Breast epithelium (tissue), 4 donors: ENCODE measurements at places on chromosomes 16 and 17.

GRCh38 chr17:20966870-20967269 lies 75.9 kb downstream of the USP22 start:
- DNase-seq: no peak

DNA sequence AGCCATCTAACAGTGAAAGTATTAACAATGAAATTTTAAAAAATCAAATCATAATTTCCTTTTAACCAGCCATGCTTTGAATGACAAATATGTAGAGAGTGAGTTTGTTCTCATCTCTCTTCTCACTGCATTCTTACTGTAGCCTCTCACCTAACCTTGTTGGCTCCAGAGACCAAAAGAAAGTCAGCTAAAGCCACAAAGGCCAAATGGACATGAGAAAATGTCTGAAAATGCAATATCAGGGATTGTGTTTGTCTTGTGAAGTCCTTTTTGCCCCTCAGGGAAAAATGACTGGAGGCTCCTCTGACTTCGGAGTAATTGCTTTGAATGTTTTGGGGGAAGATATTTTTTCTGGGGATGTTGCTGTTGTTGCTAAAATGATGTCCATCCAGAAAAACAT lies 166.3 kb downstream of the SLC39A11 start:
- DNase-seq: no peak

GRCh38 chr16:76287466-76287865 lies 10.3 kb downstream of the CNTNAP4 start:
- DNase-seq: no peak

DNA sequence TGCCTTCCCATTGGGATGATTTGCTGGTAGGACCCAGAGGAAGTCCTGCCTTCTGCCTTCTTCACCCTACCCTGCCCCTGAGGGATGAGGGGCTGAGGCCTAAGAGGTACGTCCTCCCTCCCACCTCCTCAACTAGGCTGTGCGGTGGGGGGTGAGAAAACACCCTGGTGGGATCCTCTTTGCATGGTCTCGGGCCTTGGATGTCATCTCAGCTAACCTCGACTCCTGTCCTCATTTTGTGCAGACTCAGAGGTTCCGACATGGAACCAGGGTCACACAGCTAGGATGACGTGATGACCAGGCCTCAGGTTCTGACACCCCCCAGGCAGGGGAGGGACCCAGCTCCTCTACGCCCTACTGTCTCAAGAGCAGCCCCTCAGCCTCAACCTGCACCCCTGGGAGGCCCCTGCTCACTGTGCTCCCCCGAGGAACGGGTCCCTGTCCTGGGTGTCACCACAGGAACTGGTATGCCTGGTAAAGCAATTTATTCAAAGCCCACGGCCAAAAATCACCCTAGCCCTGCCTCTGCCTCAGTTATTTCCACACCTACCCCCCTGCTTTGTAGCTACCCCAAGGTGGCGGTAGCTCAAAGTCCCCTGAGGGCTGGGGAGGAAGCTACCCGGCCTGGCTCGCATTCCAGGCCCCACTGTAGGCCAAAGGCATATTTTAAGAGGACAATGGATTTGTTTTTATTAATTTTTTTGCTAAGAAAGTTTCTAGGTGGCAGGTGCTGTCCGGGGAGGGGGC lies 17.5 kb downstream of the UNC13D start:
- DNase-seq: no peak

DNA sequence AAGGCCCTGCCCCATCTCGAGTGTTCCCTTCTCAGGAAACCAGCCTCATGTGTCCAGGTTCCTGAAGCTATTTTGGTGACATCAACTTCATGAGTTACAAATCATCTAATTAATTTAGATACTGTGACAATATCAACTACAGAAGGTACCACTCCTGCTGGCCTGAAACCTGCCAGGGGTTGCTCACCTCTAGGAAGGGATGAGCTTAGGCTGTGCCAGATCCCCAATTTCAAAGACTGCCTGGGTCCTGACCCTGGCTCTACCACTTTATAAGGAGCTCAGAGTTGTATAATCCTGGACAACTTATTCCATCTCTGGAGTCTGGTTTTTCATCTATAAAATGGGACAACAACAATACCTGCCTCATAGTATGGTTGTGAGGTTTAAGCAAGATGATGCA lies 5.2 kb downstream of the C16orf78 start:
- DNase-seq: no peak

DNA sequence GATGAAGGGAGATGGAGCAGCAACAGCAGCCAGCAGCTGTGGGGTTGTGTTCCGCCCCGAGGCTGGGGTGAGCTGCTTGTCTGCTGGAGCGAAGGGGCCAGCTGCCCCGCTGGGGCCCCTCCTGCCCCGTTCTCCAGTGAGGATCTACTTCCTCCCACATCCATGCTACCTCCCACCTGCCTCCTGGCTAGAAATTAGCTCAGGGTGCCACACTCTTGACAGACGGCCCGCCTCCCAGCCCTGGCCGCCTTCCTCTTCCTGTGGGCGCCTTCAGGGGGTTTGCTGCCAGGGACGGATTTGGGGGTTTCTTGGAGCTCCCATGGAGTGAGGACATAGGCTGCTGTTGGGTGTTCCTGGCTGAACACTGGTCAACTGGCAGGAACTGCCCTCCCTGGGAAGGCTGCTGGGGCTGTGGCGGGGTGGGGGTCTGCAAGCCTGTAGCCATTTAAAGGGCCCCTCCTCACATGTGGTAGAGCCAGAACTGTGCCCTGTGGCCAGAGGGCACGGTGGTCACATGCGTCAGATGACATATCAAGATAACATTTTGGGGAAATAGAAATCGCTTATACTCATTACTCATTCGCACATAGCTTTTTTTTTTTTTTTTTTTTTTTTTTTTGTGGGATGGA lies 13.1 kb downstream of the TBC1D24 start:
- no peak for DNase-seq

- DNase-seq: no peak
Measured at GRCh38 chr16:49515016-49515565, 141.5 kb downstream of the C16orf78 start.

DNA sequence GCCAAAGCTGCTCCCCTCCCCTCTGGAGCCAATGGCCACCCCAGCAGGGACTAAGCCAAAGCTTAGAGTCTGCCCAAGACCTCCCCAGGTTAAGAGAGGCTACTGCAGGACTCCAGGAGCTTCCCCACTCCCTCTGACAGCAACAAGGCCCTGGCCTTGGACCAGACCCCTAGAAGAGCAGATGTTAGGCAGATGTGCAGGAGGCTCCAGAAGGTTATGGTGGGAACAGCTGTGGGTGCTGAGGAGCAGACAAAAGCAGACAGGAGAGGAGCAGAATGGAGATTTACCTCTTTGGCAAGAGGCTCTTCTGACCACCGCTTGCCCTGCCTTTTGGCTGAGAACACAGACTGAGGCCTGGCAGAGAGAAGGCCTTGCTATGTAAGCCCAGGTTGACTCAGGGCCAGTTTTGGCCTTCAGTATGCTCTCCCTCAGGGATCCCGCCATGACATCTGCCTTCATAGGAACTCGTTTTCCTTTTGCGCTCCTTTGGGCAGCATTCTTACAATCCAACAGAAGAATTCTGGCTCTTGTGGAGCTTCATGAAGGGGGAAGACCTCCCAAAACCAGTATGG lies 113.0 kb downstream of the RBFOX3 start:
- DNase-seq: no peak

DNA sequence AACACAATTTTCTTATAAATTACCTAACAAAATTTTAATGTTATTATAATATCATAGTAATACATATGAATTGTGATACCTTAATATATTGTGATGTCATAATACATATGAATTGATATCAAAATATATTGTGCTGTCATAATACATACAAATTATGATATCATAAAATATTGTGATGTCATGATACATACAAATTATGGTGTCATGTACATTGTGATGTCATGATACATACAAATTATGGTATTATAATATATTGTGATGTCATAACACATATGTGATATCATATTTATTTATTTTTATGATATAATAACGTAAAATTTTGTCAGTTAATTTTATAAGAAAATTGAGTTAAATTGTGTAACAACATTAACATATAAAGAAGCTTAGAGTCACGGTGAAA lies 1927.2 kb downstream of the TP53TG3F start:
- DNase-seq: no peak

DNA sequence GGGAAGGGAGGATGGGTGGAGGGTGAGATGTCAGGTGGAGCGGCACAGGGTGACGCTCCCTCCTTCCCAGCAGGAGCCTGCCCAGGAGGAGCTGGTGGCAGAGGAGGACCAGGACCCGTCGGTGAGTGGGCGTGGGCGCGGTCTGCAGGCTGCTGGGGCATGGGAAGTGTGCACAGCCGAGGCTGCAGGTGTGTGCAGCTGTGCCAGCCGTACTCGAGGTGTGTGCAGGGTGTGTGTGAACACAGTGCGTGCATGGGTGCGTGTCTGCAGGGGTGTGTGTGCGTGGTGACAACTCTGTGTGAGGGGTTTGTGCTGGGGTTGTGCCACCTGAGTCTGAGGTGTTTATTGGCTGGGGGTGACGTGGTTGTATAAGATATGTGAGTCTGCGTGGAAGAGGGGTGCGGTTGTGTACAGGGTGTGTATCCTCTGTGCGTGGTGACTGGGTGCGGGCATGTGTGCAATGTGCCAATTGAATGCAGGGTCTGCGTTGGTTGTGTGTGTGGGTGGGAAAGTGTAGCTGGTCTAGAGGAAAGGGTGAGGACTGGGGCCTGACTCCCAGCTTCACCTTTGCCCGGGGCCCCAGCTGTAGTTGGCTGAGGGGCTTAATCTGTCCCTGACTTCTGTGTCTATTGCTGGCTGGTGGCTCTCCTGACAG lies 670 bp downstream of the TNFSF12 start:
- DNase-seq: no peak

DNA sequence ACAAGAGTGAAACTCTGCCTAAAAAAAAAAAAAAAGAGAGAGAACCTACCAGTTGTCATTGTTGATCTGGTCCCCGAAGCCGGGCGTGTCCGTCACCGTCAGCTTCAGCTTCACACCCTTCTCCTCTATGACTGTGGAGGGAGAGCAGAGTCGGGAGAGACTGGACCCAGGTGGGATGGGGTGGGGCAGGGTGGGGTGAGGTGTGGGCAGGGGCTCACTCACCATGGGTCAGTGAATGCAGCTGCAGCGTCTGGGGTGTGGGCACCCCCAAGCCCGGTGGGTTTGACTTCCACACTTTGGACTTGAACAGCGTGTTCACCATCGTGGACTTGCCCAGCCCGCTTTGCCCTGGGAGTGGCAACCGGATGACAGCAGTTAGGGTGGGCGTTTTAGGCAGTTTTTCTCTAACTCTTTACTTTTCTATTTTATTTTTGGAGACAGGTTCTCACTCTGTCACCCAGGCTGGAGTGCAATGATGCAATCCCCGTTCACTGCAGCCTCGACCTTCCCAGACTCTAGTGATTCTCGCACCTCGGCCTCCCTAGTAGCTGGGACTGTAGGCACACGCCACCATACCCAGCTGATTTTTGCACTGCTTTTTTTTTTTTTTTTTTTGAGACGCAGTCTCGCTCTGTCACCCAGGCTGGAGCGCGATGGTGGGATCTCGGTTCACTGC lies 2.2 kb downstream of the SEPTIN12 start:
- DNase-seq: no peak

- DNase-seq: no peak
Measured at GRCh38 chr16:20853981-20854620, 46.1 kb downstream of the DCUN1D3 start.

DNA sequence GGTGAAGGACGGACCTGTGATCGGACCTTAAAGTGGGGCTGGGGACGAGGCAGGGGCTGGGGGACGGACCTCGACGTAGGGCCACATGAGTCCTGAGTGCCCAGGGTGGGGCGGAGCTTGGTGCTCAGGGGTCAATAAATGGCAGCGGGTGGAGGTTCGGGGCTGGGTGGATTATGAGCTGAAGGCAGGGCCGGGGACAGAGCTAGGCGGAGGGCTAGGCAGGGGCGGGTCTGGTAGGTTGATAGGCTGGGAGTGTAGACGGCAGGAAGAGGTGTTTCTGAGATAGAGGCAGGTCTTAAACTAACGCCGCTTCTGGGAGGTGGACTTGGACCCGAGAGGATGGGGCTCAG lies 733 bp downstream of the CHRNB1 start:
- DNase-seq: no peak

DNA sequence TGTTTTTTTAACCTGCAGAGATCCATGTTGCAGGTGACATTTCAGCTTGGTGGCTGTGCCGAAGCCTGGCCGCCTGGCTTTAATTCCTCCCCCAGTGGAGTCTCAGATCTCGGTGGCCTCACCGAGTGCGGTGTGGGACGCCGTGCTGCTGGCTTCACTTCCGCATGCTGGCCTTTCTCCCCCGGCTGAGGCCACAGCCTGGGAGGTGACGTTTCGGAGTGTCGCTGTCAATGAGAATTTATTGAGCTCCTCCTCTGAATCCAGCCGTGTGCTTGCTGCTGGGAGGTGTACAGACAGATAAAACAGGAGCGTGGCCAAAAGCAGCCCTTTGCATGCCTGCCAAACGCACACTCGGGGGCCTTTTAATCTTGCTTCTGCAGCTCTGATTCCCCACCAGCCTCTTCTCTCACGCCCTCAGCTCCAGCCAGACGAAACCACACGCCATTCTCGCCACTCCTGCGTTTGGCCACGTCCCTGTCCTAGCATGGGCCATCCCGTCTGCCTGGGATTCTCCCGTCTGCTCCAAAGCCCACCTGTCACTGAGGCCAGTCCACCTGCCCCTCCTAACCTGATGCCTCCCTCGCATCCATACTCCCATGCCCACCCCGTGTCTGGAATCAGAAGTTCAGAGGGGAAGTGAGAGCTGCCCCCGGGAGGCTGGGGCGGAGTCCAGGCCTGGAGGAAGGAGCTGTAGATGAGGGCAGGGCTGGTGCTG lies 3.6 kb downstream of the GSE1 start:
- DNase-seq: no peak

- DNase-seq: no peak
Measured at GRCh38 chr17:49576917-49577649, 1.4 kb downstream of the NXPH3 start.

GRCh38 chr17:49646391-49647255 lies 31.3 kb downstream of the SPOP start:
- DNase-seq: no peak

DNA sequence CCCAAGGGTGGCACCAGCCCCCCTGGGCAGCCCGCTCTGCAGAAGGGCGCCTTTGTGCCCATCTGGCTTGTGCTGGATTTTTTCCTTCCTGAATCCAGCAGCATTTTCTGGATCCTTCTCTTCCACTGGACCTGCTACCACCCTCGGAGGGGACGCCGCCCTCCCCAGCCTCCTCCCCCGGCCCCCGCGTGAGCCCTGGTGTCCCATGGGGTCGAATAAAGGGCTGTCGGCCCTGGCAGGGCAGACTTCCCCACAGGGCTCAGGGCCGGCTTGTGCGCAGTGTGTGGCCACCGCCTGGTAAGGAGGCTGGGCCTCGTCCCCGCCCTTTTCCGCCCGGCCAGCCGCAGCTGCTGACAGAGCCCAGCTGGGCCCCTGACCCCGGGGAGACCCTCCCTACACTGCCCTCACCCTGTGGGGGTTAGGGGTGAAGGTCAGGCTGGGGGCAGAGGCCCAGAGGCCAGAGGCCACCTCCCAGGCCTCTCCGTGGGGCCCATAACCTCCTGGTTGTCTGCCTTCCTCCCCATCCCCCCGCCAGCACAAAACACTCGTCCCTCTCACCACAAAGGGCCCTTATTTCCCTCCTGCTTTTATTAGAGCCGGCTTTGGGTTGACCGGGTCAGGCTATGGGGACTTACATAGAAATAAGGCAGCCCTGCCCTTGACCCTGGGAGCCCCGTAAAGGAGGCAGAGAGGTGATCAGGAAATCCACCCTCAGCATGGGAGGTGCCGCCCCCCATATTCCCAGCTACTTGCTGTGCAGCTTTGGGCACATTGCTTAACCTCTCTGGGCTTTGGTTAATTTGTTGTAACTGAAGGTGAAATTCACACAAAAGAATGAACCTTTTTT lies 179.3 kb upstream of the CIBAR2 start:
- no peak for DNase-seq
